ENCODE measurements at places on chromosomes 1 and 21.

- DNase-seq: no peak
Measured at GRCh38 chr1:192620071-192620635, 15.8 kb upstream of the RGS13 start.

DNA sequence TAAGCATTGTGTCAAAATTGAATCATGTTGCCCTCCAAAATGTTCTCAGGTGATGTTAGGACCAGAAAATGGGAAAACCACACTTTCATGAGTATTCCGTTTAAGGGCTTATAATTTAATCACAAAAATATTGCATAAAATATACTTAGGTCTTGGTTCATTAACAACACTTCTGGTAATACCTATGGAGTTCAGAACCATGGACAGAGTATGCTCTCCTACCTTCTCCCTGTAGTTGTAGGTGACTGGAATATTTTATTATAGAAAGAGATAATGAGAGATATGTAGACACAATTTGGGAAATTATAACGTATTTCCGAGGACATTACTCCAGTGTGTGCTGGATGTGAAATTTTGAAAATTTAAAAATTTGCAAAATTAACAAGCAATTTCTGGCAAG, 232.5 kb downstream of the NCAM2 start:
- no peak for DNase-seq

GRCh38 chr1:7403265-7404045, 367.6 kb upstream of the VAMP3 start:
- DNase-seq: no peak

DNA sequence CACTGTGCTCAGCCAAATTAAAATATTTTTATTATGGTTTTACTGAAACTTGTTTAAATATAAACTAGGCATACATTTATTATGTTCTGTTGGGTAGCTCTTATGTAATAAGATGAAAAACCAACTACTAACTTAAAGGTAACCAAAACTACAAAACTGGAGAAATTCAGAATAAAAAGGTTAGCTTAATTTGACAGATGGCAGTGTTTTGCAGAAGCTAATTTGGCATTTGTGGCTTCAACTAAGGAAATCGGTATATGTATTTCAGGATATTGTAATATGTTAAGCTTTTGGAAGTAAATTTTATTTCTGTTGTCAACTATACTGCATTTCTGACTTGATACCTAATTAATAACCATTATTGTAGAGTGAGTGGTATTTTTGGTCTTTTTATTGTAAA, 18.8 kb downstream of the USP25 start:
- no peak for DNase-seq

All from CD4-positive, alpha-beta T cell treated with Interleukin-6 for 4 hours (primary cell).